ENCODE measurements at places on chromosomes 7 and 10. TPM values are rescaled to one million over a fixed set of nuclear protein-coding genes. Genes with fewer than 3 reads are reported as not detected.

GRCh38 chr7:119270045-119270464 is 1002.9 kb upstream of the KCND2 start:
- H3K27me3 ChIP-seq: no peaks in the 10 kb centered on the region
- no peak overlapping the region for H3K27ac ChIP-seq

GRCh38 chr7:33716581-33717477 is 188.5 kb upstream of the BMPER start:
- no peak overlapping the region for H3K27ac ChIP-seq
- H3K36me3 ChIP-seq: no peaks in the 10 kb centered on the region
- no peak for DNase-seq
- H3K4me1 ChIP-seq: no peaks in the 10 kb centered on the region
- no peak overlapping the region for H3K4me3 ChIP-seq
- no peaks in the 10 kb centered on the region for H3K27me3 ChIP-seq

The NODAL gene
- total RNA-seq: not detected

DNA sequence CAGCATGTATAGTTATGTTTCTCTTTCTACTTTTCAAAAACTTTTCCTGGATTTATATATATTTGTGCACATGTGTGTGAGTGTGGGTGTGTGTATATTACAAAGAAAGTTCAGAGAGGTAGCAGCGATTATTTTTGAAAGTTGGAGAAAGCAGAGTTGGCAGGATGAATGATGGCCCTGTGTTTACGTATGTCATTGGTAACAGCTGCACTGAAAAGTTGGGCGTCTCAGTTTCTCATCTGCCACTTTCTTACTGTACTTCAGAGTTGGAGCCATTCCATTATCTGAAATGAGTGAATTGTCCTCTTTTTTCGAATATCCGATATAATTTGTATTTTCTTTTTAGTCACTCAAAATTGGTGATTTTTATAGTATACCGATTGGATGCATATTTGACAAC is 172.2 kb downstream of the CDK14 start:
- H3K36me3 ChIP-seq: no peaks in the 10 kb centered on the region
- H3K27ac ChIP-seq: no peak overlapping the region
- H3K4me1 ChIP-seq: no peaks in the 10 kb centered on the region
- no peaks in the 10 kb centered on the region for H3K27me3 ChIP-seq
- no peak for DNase-seq

GRCh38 chr7:510782-511281 is 8.8 kb downstream of the PDGFA start:
- no peaks in the 10 kb centered on the region for H3K36me3 ChIP-seq
- H3K27me3 ChIP-seq: no peaks in the 10 kb centered on the region
- H3K27ac ChIP-seq: no peak overlapping the region
- H3K4me3 ChIP-seq: no peak overlapping the region

The SYT15B gene
- 1.9 TPM for total RNA-seq

GRCh38 chr7:71237945-71238344 is 106.0 kb downstream of the GALNT17 start:
- H3K27me3 ChIP-seq: no peaks in the 10 kb centered on the region
- H3K4me3 ChIP-seq: no peak overlapping the region
- H3K36me3 ChIP-seq: no peaks in the 10 kb centered on the region
- peak overlapping the region; percentile 92 for H3K27ac ChIP-seq

- H3K4me3 ChIP-seq: no peak overlapping the region
- no peak overlapping the region for H3K27ac ChIP-seq
- H3K4me1 ChIP-seq: no peaks in the 10 kb centered on the region
- H3K36me3 ChIP-seq: no peaks in the 10 kb centered on the region
- no peaks in the 10 kb centered on the region for H3K27me3 ChIP-seq
- DNase-seq: no peak
Observed at GRCh38 chr7:3683546-3684539, 382.8 kb downstream of the SDK1 start.

GRCh38 chr10:6197321-6197720 is 5.4 kb upstream of the PFKFB3 start:
- H3K4me1 ChIP-seq: peaks cover 13% of the 10 kb centered on the region
- no peaks in the 10 kb centered on the region for H3K36me3 ChIP-seq
- H3K4me3 ChIP-seq: no peak overlapping the region
- no peak for DNase-seq
- H3K27ac ChIP-seq: no peak overlapping the region

GRCh38 chr7:7159063-7159658 is 23.2 kb upstream of the C1GALT1 start:
- H3K4me1 ChIP-seq: peaks cover 3% of the 10 kb centered on the region
- H3K4me3 ChIP-seq: no peak overlapping the region
- H3K36me3 ChIP-seq: no peaks in the 10 kb centered on the region
- DNase-seq: no peak
- no peak overlapping the region for H3K27ac ChIP-seq

- H3K4me1 ChIP-seq: no peaks in the 10 kb centered on the region
- no peak for DNase-seq
- H3K4me3 ChIP-seq: no peak overlapping the region
- no peaks in the 10 kb centered on the region for H3K36me3 ChIP-seq
Observed at GRCh38 chr7:81232084-81232799, 313.4 kb upstream of the SEMA3C start.

GRCh38 chr7:28484606-28484935 is 72.3 kb downstream of the CREB5 start:
- no peaks in the 10 kb centered on the region for H3K27me3 ChIP-seq
- DNase-seq: no peak
- H3K36me3 ChIP-seq: no peaks in the 10 kb centered on the region
- H3K4me1 ChIP-seq: peaks cover 2% of the 10 kb centered on the region

The ASB10 gene
- total RNA-seq: 34.8 TPM

DNA sequence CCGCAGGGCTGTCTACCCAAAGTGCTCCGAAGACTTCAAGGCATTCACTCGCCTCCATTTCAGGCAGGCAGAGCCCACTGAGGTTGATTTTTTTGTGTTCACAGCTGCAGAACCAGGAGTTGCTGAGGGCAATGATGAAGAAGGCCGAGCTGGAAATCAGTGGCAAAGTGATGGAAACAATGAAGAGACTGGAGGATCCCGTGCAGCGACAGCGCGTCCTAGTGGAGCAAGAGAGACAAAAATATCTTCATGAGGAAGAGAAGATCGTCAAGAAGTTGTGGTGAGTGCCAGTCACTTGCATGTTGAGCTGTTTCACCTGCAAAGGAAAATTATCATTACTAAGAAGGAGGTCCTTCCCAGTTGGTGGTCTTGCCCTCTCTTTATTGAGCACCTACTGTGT is 210.5 kb downstream of the ARHGAP21 start:
- no peak overlapping the region for H3K27ac ChIP-seq
- DNase-seq: no peak
- H3K27me3 ChIP-seq: no peaks in the 10 kb centered on the region
- no peaks in the 10 kb centered on the region for H3K36me3 ChIP-seq
- H3K4me1 ChIP-seq: no peaks in the 10 kb centered on the region
- H3K4me3 ChIP-seq: no peak overlapping the region

The C10orf95 gene
- total RNA-seq: 0.21 TPM

The FAM241B gene
- total RNA-seq: 7.8 TPM

The FAM237B gene
- not detected for total RNA-seq

The SPDYE16 gene
- not detected for total RNA-seq

GRCh38 chr10:90777621-90778020 is 80.2 kb downstream of the HTR7 start:
- H3K27ac ChIP-seq: no peak overlapping the region
- no peak for DNase-seq
- no peaks in the 10 kb centered on the region for H3K36me3 ChIP-seq

Data from heart left ventricle (tissue), 16 donors.